H7 (cell line): ENCODE measurements at places on chromosomes 7 and 10. TPM values are rescaled to one million over a fixed set of nuclear protein-coding genes. Genes with fewer than 3 reads are reported as not detected.

Gene NPY4R
- total RNA-seq: not detected in 2 replicates

Gene CPED1
- total RNA-seq: not detected in 2 replicates

Gene FRA10AC1
- total RNA-seq: 4.8 and 9.2 TPM in 2 replicates

Gene IL15RA
- 1.1 and 2.0 TPM in 2 replicates for total RNA-seq

Gene CALY
- total RNA-seq: 2.2 TPM in 1 of 2 replicates, not detected in the other

Gene MYOZ1
- total RNA-seq: 2.0 and 2.8 TPM in 2 replicates

Gene LBX1
- total RNA-seq: not detected in 2 replicates

Gene KCNIP2
- total RNA-seq: 2.3 and 5.9 TPM in 2 replicates

Gene GAD2
- total RNA-seq: 1.8 and 2.7 TPM in 2 replicates

Gene CAV2
- 8.0 and 9.5 TPM in 2 replicates for total RNA-seq

Gene CCL24
- not detected in 2 replicates for total RNA-seq

Gene PDE6C
- not detected in 2 replicates for total RNA-seq

Gene HMX2
- total RNA-seq: 0.07 TPM in 1 of 2 replicates, not detected in the other

Gene ITIH2
- not detected in 2 replicates for total RNA-seq

Gene VWA2
- 0.21 and 0.44 TPM in 2 replicates for total RNA-seq

Gene CYP17A1
- not detected in 2 replicates for total RNA-seq

Gene IFIT1B
- total RNA-seq: not detected in 2 replicates

Gene SNX10
- total RNA-seq: 16.2 and 17.6 TPM in 2 replicates

Gene OR6B1
- not detected in 2 replicates for total RNA-seq

Gene GOLGA7B
- total RNA-seq: 0.04 TPM in 1 of 2 replicates, not detected in the other

Gene ELAPOR2
- 16.1 and 31.2 TPM in 2 replicates for total RNA-seq

Gene ZNF804B
- total RNA-seq: not detected in 2 replicates

Gene PKD2L1
- not detected in 2 replicates for total RNA-seq

Gene GARS1
- total RNA-seq: 159 and 216 TPM in 2 replicates

Gene SOSTDC1
- total RNA-seq: not detected in 2 replicates

Gene ANKRD1
- 0.22 and 1.3 TPM in 2 replicates for total RNA-seq

Gene MTURN
- 1.1 and 2.3 TPM in 2 replicates for total RNA-seq

Gene FANK1
- 2.5 and 4.1 TPM in 2 replicates for total RNA-seq

Gene UPK3BL1
- total RNA-seq: 21.6 and 28.3 TPM in 2 replicates

Gene ABCB1
- total RNA-seq: not detected in 2 replicates

Gene SLC16A12
- total RNA-seq: 4.1 and 5.4 TPM in 2 replicates

Gene TET1
- total RNA-seq: 27.5 and 47.6 TPM in 2 replicates

Gene SLC26A4
- total RNA-seq: 0.04 TPM in 1 of 2 replicates, not detected in the other

Gene INMT
- 1.0 and 3.9 TPM in 2 replicates for total RNA-seq
